SK-N-SH (cell line): ENCODE measurements at places on chromosomes 13 and 19.

DNA sequence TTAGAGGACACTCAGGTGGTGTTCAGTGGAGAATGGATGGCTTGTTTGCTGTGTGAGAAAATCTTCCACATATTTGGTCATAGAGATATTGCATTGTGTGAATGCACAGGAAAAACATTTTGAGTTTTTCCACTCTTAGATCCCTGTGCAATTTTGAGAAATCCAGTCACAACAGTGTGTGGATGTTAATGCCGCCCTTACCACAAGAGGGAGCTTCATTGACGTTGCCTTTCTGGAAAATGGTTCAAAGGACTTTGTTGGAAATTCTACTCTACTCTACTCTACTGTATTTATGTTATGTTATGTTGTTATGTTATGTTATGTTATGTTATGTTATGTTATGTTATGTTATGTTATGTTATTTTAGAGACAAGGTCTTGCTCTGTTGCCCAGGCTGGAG, 13.4 kb downstream of the ZNF20 start:
- peak; percentile 45 for DNase-seq
- peaks cover 14% of the 10 kb centered on the region for H3K36me3 ChIP-seq
- H3K4me1 ChIP-seq = no peaks in the 10 kb centered on the region

DNA sequence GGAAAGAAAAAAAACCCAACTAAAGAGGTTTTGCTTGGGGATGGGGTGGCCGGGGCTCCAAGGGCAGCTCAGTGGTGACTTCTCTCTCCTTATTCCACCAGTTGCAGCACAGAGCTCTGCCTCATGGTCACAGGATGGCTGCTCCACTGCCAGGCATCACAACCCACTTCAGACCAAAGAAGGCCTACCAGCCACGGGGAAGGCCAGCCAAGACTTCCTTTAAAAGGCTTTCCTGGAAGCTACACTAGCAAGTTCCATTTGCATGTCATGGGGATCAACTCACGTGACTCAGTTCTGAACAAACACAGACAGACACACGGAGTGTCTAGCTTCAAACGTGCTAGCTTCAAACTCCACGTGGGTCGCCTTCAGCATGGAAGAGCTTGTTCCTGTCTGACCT, 13.2 kb upstream of the EIF3G start:
- no peak overlapping the region for H3K27ac ChIP-seq
- H3K4me1 ChIP-seq = no peaks in the 10 kb centered on the region
- peaks cover 33% of the 10 kb centered on the region for H3K36me3 ChIP-seq
- H3K4me3 ChIP-seq = no peak overlapping the region

DNA sequence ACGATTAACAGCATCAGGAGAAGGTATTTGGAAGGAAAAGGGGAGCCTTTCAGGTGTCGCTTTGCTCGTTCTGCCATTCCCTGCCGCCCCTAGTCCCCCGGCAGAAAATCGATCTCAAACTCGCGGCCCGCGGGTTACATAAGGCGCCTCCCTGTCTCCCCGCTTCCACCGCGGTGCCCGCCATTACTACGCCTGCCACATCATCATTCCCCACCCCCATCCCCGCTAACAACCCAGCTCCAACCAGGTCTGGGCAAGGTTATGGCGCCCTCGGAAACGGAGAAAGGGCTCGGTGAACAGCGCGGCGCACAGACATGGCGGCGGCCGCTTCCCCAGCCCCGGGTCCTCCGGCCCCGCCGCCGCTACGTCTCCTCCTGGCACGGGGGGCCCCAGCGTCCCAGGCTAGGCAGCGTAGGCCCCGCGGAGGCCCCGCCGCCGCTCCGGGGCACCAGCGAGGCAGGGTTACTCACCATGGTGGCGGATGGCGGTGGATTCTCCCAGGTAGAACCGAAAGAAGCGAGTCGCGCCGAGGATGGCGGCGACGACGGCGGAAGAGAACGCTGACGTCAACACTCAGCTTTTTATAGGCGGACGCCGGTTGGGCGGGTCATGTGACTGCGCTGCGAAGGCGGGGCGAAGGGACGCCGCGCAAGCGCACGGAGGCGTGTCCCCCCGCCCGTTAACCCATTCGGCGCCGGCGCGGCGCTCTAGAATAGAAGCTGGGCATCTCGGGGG, at the start of gene EEF2:
EEF2 (minus strand) TSS at position 556 of the 735 bp plus-strand sequence; CDS start at position 473, 83 bp downstream.
- DNase-seq = peak; percentile 98
- peak within 1 kb of the TSS; percentile 90 for H3K27ac ChIP-seq
- no peaks in the 10 kb centered on the region for H3K27me3 ChIP-seq
- peak within 1 kb of the TSS; percentile 91 for H3K4me3 ChIP-seq

GRCh38 chr13:75514080-75514995, 23.3 kb downstream of the COMMD6 start:
- no peak overlapping the region for H3K4me3 ChIP-seq
- no peaks in the 10 kb centered on the region for H3K27me3 ChIP-seq
- no peaks in the 10 kb centered on the region for H3K4me1 ChIP-seq
- no peaks in the 10 kb centered on the region for H3K36me3 ChIP-seq
- no peak for DNase-seq

- H3K4me3 ChIP-seq = no peak overlapping the region
- no peak overlapping the region for H3K27ac ChIP-seq
- H3K36me3 ChIP-seq = no peaks in the 10 kb centered on the region
- DNase-seq = no peak
- H3K27me3 ChIP-seq = no peaks in the 10 kb centered on the region
Measured at GRCh38 chr13:84130495-84131114, 248.3 kb upstream of the SLITRK1 start.

- H3K27ac ChIP-seq = no peak overlapping the region; the same call in 1 of the 2 replicates
- peaks cover 33% of the 10 kb centered on the region; the same call in 1 of the 2 replicates for H3K4me1 ChIP-seq
Measured at GRCh38 chr19:56108447-56109195, 12.5 kb downstream of the ZNF787 start.

GRCh38 chr13:34675626-34676025, 266.4 kb upstream of the NBEA start:
- H3K4me3 ChIP-seq = no peak overlapping the region
- H3K4me1 ChIP-seq = no peaks in the 10 kb centered on the region
- DNase-seq = no peak
- no peaks in the 10 kb centered on the region for H3K36me3 ChIP-seq
- no peak overlapping the region for H3K27ac ChIP-seq
